ENCODE measurements at places on chromosomes 12 and 14.

DNA sequence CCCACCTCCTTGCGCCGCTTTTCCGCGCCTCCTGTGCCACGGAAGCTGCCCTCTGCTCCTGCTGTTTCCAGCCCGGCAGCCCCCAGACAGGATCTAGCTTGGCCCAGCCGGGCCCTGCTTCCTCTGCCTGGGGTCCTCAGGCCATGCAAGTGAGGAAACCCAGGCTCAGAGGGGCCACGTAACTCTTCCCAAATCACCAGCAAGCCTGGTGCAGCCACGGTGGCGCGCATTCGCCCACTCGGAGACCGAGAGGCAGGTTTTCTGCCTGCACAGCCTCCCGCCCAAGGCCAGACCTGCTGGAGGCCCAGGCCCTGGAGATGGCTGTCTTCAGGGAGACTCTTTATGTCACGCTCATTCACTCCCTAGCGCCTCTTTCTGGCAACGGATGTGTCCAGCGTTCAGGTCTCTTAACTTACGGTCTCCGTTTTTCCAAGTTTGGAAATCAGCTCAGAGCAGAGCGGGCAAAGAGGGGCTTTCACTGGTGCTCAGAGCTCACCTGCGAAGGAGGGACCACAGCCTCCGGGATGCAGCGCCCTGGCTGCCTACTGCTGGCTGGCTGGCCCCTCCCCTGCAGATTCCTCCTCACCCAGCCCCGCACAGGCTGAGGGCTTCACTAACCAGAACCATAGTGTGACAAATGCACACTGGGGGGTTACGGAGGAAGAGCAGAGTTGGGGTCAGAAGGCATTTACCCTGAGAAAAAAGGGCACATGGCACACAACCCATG lies 20.6 kb upstream of the CEP170B start:
- DNase-seq, result no peak

DNA sequence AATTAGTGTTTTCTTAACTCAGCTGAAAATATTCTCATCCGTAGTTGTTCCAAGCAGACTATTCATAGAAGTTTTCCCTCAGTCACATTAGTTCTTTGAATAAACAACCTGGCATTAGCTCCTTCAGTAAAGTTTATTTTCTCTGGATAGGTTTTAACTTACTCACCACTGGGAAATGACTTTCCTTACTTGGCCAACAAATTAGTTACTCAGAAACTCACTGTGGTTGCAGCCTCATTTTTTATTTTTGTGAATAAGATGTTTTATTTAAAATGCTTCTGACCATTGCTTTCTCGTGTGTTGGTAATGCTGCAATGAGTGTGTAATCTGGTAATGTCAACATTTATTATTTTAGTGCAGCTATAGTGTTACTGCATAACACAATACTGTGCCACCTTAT lies 74.9 kb downstream of the NOVA1 start:
- no peak for DNase-seq

DNA sequence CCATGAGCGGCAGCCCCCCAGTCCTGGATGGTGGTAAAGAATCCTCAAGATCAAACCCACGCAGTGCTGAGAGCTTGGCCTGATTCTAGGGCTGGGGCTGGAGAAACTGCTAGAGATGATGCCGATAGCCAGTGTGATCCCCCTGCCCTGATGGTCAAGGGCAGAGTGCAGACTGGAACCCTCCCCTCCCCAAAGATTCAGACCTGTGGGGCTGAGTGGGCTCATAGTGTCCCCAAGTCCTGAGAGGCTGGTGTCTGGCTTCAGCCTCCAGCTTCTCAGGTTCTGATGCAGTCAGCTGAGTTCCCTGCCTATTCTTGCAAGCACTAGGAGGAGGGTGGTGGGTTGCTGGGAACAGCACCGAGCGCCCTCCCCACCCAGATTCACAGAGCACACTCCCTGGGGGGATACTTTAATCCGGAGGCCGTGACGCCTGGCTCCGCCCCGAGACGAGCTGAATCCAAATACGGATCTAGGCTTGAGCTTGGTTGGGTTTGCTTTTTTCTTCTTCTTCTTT lies 11.9 kb downstream of the RHOF start:
- DNase-seq, result no peak

DNA sequence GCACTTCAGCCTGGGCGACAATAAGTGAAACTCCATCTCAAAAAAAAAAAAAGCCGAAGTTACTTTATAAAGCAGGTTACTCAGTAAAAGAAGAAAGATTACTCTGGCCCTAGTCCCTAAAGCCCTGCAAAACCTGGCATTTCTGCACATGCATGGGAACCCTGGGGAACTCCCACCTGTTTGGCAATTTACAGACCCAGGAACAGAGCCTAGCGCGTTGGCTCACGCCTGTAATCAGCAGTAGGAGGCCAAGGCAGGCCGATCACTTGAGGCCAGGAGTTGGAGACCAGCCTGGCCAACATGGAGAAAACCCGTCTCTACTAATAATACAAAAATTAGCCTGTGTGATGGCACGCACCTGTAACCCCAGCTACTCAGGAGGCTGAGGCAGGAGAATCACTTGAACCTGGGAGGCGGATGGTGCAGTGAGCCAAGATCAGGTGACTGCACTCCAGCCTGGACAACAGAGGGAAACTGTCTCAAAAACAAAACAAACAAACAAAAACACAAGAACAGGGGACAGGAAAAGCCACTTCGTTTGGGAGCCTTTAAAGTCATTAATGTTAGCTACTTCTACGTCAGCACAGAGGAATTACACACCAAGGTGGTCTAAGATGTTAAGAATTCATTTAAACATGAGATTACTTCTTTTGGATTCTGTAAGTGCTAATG lies 34.1 kb upstream of the SPTSSA start:
- no peak for DNase-seq

- peak; percentile 26 for DNase-seq
These were observed 14.0 kb downstream of the CEP83 start for GRCh38 chr12:94445662-94446061.

- DNase-seq, result peak; percentile 9
These were observed 90.3 kb downstream of the RPS6KA5 start for GRCh38 chr14:90970167-90970600.

DNA sequence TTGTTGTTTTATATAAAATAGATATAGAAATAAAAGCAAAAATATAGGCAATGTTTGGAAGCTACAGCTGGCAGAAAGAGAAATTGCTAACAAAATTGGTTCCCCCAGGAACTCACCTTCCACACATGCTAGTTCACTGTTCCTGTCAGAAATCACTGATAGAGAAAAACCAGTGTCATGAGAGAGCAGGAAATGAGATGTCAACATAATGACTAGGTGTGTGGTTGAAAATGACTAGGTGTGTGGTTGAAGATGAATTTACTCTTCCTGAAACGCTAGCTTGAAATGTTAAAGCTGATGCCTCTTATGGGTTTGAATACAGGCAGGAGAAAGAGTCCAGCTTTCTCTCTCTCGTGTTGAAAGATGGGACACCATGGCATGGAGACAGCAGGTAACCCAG lies 216.3 kb downstream of the C12orf42 start:
- no peak for DNase-seq

DNA sequence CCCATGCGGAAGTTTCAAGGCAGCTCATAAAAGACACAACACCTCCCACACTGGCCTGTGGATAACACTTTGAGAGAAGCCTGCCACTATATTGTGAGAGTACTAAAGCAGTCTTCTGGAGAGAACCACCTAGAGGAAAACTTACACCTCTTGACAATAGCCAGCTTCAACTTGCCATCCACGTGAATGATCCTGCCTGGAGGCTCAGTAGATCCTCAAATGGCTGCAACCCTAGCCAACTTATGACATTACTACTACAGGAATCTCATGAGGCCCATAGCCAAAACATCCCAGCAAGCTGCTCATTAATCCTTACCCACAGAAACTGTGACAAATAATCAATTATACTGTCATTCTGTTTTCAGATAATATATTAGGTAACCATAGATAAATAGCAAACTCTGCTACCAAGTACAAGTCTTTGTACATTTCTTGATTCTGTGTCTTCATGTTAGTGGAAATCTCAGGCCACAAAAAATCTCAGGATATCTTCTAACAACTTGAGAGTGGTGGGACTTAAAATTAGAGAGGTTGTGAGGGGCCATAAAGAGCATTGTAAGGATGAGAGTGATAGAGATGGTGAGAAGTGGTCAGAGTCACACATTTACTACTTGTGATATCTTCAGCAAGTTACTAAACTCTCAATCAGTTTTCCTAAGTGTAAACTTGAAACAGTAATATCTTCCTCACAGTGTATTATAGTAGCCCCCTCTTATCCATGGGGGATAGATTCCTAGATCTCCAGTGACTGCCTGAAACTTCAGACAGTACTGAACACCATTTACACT lies 368.0 kb downstream of the C12orf50 start:
- no peak for DNase-seq

DNA sequence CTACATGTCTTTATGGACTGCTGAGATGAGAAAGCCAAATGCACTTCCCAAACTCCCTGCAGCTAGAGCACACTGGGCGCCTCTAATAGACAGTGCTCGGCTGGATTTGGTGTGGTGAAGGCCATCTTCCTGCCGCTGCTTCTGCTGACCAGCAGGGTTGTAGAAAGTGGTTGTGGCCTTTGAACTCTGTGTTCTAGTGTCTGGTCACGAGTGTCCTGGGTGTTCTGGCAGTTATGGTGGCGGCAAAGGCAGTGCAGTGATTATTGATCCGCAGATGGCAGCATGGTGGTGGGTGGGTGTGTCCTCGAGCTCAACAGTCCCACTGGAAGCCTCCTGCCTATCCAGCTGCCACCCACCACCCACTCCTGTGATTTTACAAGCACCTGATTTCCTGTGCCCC lies 43.4 kb downstream of the SMIM41 start:
- no peak for DNase-seq

GRCh38 chr14:94121485-94121884 lies 7.9 kb downstream of the IFI27L2 start:
- no peak for DNase-seq

DNA sequence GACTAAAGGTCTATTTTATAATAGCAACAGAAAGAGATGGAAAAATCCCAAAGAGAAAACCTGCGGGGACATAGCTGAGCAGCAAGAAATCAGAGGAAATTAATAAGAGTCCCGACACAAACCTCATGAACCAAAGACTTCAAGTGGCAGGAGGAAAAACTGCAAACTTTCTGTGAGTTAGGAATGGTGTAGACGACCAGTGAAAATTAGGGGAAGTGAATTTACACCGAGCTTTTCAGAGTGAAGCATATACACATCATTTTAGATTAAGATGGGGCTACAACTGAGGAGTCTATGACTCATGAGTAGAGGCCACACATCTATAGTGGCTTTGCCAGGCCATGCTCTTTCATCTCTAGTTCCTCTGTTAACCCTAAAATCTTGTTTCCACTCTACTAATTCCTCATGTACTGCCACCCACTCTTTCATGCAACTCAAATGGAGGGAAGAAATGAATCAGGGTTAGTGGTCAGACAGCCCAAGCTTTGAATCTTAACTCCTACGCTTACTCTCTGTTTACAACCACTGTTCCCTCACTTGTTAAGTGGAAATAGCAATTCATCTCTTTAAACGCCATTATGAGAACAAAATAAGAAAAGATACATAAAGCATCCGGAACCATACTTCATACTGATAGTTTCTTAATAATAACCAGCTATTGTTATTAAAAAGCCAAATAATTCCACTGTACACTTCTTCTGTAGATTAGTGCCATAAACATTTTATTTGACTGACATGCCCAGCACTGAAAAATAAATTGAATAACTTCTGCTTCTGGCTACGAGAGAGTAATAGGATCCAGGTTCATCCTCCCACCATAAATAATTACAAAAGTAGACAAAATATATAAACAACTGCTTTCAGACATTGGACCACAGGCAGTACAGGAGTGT lies 219.3 kb downstream of the RMST start:
- DNase-seq, result no peak

Data from RWPE1 (cell line).